ENCODE measurements at places on chromosomes 5 and 9.

GRCh38 chr5:16245249-16245648, 65.7 kb upstream of the MARCHF11 start:
- DNase-seq: no peak

DNA sequence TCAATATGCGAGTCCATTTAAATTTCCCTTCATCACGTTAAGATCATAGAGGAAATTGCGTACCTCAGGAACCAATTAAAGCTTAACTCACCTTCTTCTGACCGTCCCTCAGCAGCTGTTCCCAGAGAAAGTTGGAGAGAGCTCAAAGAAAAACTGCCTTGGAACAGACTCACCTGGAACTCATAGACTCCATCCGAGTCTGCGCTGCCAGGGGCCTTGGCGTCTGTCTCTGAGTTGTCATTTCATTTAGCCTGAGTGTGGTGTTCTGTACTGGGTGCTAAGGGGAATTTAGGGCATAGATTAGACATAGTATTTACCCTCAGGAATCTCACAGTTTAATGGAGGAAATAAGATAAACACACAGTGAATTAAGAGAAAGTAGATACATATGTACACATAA, 892.7 kb downstream of the TLE1 start:
- no peak for DNase-seq

GRCh38 chr9:86735772-86736458, 211.4 kb downstream of the GAS1 start:
- DNase-seq: no peak

DNA sequence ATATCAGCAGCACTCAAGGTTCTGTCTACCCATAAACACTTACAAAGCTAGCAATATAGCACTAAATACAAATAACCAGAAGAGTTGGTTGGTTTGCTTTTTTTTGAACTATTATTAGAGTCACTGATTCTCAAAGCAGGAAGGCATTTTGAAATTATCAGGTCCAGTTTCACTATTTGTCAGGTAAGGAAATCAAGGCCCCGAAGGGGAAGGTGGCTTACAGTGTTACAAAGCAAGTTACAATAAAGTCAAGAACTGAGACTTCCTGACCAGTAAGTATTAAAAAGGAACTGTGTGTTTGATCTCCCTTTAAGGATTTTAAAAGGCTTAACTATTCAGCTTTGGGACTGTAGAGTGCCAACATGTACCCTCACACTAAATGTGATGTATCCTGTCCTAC, 10.8 kb downstream of the C5orf15 start:
- no peak for DNase-seq

GRCh38 chr5:131252824-131253171, 11.1 kb upstream of the CDC42SE2 start:
- no peak for DNase-seq

GRCh38 chr5:72018143-72018803, 89.0 kb upstream of the MAP1B start:
- peak; percentile 28 for DNase-seq

GRCh38 chr5:167296066-167296465, 995.4 kb upstream of the WWC1 start:
- DNase-seq: no peak
